Immature natural killer cell (primary cell): ENCODE measurements at places on chromosomes 4 and X. TPM values are rescaled to one million over a fixed set of nuclear protein-coding genes. Genes with fewer than 3 reads are reported as not detected.

The HSD17B13 gene
- not detected for polyA plus RNA-seq

- peak; percentile 75 for DNase-seq
Measured at GRCh38 chr4:89298788-89299152, 8.8 kb downstream of the GPRIN3 start.

GRCh38 chrX:9785254-9785943 lies 830 bp upstream of the SHROOM2 start:
- DNase-seq, result no peak

DNA sequence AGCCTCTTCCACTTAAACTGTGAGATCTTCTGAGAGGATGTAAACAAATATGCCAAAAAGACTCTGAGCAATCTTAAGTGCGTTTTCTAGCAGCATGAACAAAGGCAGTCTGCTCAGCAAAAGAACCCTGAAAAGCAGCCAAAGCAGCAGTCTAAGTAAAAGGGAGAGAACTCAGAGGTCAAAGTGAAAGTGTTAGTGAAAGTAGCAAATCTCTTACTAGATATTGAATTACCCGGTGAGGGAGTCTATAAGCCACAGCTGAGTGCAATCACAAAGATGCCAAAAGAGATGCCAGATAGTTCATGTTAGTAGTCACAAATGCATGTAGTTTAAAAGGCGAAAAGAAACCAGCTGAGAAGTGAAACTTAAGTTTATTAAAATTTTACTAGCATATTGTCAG lies 7.9 kb upstream of the GNRHR start:
- peak; percentile 18 for DNase-seq

DNA sequence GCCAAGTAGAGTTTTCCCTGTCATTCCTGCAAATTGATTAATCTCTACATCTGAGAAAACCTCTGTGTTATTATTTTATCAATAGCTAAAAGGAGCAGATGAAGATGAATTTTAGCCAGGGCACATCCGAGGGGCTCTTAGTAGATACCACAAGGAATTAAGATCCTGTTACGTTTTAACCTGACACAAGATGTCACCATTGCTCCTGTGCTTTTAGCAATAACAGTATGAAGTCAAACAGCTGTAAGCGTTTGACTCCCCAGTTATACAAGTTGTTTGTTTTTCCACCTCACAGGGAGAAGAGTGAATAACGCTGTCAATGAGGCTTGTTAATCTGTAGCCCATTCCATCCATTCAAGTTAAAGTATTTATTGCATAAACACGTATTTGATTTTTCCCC lies 76.0 kb upstream of the AP1S2 start:
- no peak for DNase-seq

DNA sequence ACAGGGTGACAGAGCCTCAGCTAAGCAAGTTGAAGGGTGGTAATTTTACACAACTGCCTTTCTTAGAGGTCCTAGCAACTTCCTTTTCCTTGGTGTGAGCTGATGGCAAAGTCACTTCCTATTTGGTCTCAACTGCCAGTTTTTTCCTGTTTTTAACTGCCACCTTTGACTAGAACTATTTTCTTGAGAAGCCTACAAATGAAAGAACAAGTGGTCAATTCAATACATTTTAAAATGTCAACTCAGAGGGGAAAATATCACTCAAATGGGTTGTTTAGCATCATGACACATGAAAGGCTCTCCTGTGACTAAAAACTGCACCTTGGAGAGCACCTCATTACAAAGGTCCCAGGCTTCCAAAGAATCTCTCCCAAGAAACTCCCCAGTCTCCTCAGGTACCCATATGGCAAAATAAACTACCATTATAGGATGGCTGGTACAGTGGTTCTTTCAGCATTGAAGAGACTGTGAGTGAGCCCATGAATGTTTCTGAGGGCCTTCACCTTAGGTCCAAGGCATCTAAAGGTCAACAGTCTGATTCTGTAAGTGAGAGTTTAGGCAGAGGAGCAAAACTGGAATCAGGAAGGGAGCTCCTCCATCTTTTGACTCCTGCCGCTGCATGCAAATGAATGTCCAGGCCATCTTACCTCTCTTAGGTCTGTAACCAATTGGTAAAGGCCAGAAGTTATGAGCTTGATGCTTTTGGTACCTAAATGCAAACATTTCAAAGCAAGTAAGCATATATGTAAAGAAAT lies 5.5 kb upstream of the STK26 start:
- no peak for DNase-seq

DNA sequence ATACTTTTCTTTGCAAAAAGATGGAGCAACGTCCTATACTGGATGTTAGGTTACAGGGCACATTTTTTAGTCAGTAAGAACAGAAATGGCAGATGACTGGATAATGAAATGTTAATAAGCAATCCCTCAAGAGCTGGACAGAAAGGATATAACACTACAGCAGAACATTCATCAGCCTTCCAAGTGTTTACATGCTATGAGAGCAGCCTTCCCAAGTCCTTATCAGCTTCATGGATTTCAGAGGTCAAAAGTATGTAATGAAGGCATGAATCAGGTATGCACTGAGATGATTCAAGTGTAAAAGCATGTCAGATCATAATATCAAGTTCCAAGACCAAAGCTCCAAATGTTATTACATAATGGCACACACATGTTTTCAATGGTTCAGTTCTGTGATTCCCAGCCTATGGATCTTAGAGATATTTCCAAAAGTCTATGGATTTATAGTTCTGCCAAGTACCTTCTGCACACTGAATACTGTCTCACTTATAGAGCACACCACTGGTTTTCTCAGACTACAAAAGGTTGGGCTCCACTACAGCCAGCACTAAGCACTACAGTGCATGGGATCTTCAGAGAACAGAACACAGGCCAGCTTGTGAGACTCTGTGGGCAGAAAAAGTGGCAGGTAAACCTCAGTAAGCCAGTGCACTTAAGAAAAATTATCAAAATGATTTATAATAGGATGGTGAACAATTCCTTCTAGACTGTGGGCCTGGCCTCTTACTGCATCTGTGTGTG lies 49.2 kb downstream of the GPC4 start:
- DNase-seq, result no peak
